Stimulated activated CD4-positive, alpha-beta T cell treated with anti-CD3 and anti-CD28 coated beads, TNF-alpha, amount 100 ng/mL, for 1 hour (primary cell): ENCODE measurements at places on chromosomes 5 and 9.

- no peak for DNase-seq
Measured at GRCh38 chr5:19782566-19782965, 205.4 kb downstream of the CDH18 start.

DNA sequence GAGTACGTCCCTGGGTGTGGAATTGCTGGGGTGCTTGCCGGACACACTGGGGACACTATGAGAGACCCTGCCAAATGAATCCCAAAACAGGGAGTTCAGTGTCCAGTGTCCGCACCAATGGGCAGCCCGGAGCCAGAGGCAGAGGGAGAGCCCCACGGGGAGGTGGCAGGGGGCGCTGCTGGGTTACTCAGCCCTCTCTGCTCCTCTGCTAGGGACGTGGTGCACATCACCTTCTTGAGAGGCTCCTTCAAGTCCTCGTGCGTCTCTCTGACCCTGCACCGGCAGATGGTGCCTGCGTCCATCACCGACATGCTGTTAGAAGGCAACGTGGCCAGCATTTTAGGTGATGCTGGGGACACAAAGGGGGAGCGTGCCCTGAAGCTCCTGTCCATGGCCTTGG is 20.8 kb downstream of the STKLD1 start:
- DNase-seq: no peak

- DNase-seq: no peak
Measured at GRCh38 chr9:136697146-136697820, 10.0 kb upstream of the AGPAT2 start.

DNA sequence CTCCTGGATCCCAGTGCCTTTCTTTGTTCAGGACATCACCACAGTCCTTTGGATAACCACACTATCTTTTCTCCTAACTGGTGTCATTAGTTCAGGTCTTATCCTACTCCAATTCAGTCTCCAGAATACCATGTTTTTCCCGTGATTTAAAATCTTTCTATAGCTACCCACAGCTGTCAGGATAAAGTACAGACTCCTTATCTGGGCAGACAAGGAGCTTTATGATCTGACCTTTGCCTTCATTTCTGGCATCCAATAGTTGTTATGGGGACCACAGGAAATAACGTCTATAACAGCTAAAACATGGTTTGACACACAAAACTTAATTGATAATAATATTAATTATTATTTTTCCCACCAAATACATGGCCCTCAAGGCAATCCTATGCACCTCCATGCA is 125.6 kb downstream of the ARL15 start:
- DNase-seq: no peak

DNA sequence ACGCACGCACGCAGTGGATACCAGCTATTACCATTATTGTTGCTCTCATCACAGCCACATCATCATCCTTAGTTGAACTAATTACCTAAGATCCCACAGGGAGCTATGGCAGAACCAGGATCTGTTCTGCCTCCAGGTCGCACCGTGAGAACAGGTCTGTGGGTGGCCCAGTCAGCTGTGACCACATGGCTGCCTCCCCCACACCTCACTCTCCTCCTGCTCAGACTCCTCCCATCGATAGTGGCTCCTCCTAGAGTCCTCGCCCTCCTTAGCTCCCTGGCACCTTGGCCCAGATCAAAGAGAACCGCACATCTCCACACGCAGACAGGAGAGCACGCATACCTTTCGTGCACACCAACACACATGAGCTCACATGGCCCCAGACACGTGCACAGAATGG is 32.4 kb upstream of the RPL26L1 start:
- no peak for DNase-seq

GRCh38 chr5:5165541-5166002 is 25.4 kb downstream of the ADAMTS16 start:
- DNase-seq: no peak

GRCh38 chr5:149175346-149176105 is 34.2 kb downstream of the ABLIM3 start:
- DNase-seq: no peak
